ENCODE measurements at places on chromosomes 4 and X.

DNA sequence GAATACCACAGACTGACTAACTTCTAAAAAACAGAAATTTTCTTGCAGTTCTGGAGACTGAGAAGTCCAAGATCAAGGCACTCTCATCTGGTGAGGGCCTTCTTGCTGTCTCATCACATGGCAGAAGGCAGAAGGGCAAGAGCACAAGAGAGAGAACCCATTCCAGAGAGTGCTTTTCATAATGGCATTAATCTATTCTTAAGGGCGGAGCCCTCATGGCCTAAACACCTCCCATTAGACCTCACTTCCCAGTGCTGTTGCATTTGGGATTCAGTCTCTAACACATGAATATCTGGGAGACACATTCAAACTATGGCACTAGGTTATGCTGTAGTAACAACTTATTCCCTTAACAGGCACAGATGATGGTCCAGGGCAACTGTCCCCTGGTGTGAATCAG, 37.1 kb upstream of the TLR2 start:
- no peak for DNase-seq

DNA sequence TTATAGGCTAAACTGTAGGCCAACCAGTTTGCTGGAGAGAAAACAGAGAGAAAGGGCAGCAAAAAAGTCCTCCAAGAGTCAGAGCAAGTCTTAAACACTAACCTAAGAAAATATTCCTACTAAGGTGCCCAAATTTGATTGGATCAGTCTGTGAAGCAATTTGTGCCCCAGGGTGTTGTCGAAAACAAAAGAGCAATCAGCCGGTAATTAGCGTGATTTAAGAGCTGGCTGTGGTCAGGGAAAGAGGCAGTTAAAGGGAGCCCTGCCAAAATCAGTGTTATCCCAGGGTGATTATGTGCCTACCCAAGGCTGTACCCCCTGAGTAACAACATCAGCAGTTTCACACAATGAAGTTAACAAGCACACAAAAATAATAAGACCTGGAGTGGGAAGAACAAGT, 6.4 kb upstream of the BRWD3 start:
- no peak for DNase-seq

- DNase-seq, result no peak
Observed at GRCh38 chr4:77790146-77790545, 29.0 kb downstream of the CNOT6L start.

- peak; percentile 81 for DNase-seq
Observed at GRCh38 chr4:15655223-15656037, at the start of gene FBXL5. FBXL5 (minus strand) TSS chr4:15655357; CDS start chr4:15655287, 70 bp downstream.

GRCh38 chr4:36159208-36159607, 85.1 kb downstream of the ARAP2 start:
- no peak for DNase-seq

All from T-cell (primary cell).